ENCODE measurements at places on chromosomes 1 and 21.

- no peak for DNase-seq
These were observed 720 bp upstream of the F3 start for GRCh38 chr1:94542088-94542870.

DNA sequence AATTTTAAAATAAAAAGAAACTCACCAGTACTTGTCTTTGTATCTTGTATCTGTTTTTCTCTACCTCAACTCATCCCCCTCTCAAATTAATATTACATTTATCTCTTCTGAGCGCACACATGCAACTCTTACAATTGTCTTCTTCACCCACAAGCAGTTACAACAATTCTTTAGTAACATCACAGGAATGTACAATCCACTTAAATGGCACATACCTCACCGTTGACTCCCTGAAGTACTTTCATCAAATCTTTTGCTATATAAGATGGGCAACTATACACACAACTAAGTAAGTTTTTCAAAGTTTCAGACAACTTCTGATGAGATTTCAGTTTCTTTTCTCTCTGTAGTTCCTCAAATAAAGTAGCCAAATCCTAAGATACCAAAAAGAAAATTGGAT lies 28.3 kb downstream of the HEATR1 start:
- no peak for DNase-seq

DNA sequence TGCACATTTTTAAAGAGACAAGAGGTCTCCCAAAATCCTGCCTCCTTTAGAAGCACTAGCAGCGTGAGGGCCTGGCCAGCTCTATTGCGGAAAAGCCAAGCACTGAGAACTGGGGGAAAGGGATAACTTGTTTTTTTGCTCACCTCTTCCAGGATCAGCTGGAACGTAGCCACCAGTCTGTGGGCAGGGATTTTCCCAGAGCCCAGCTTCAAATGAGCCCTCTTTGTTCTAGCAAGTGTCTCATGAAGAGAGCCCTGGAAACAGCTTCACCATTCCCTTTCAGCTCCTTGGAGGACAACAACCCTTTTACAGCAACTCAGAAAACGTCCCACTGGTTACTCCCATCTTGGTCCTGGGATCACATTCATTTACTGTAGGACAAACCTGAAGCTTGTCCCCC lies 195.4 kb downstream of the LMX1A start:
- DNase-seq, result no peak

- no peak for DNase-seq
These were observed 25.3 kb upstream of the EFHD2 start for GRCh38 chr1:15384301-15384901.

- no peak for DNase-seq
These were observed 43.7 kb downstream of the GTF2B start for GRCh38 chr1:88847643-88848042.

DNA sequence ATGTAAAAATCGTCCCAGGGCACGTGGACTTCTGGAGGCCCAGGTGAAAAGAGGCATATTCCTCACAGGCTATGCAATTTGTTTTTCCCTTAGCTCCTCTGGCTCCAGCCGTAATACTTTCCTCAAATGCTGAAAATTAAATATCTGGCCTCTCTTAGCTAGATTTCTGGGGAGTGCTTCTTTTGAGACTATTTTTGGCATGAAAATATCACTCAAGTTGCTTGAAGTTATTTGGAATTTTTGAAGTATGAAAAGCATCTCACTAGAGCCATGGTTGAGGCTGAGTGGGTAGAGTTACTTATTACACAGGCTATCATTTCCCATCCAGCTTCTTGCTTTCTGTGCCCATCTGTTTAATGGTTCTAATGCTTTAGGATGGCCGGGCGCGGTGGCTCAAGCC lies 59.7 kb downstream of the MYOM3 start:
- no peak for DNase-seq

- no peak for DNase-seq
These were observed 52.2 kb downstream of the CAPZB start for GRCh38 chr1:19432943-19433718.

DNA sequence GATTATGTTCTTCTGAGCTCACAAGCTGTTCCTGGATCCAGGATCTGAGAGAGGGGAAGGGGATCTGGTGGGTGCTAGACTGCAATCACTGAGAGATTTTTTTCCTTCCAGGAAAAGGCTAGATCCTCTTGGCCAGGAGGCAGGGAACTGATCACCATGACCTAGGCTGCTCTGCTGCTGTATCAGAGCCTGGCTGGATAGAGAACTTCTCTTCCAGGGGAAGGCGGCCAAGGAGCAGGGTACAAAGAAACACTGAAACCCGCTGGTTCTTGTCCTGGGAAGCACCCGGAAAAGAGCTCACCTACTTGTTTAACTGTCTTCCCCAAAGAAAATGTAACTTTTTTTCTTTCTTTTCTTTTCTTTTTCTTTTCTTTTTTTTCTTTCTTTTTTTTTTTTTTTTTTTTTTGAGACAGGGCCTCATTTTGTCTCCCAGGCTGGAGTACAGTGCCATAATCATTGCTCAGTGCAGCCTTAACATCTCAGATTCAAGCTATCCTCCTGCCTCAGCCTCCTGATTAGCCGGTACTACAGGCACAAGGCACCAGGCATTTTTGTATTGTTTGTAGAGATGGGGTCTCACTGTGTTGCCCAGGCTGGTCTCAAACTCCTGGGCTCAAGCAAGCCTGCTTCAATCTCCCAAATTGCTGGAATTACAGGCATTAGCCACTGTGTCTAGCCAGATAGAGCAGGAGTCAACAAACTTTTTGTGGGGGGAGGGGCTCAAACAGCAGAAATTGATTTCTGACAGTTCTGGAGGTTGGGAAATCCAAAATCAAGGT lies 12.4 kb upstream of the RPS6KA1 start:
- no peak for DNase-seq

GRCh38 chr1:24644100-24644384 lies 940 bp downstream of the SRRM1 start:
- DNase-seq, result no peak

DNA sequence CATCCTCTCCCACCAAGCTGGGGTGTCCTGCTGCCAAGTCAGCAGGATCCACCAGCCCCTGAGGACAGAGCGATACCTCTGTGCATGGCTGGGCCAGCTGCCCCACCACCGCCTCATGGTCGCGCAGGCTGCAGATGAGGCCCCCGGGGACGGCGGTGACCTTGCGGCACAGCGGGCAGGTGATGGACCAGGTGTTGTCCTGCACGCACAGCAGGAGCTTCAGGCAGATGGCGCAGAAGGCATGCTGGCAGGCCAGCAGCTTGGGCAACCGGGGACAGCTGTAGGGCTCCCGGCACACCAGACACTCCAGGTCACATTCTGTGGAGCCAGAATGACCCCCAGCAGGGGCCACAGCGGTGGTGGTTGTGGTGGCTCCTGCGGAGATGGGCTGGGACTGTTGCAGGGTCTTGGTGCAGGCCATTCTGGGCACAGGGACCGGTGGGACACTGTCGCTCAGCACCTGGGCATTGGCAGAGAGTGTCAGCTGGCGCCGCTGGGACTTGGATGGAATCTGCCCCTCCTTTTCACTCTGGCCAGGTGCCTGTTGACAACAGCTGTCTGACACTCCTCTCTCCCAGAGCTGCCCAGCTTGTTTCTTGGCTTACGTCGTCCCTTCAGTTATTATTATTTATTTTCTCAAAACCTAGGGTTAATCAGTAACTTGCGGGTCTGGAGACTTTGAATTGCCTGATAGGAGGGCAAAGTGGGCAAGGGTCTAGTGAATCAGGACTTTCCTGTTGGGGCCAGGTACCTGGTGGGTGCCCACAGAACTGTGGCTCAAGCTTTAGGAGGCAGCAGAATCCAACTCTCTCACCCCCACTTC lies at the start of gene RNF186:
Gene RNF186 (minus strand): TSS at position 603 of the 823 bp plus-strand sequence. CDS start 182 bp downstream, at position 421.
- no peak for DNase-seq

DNA sequence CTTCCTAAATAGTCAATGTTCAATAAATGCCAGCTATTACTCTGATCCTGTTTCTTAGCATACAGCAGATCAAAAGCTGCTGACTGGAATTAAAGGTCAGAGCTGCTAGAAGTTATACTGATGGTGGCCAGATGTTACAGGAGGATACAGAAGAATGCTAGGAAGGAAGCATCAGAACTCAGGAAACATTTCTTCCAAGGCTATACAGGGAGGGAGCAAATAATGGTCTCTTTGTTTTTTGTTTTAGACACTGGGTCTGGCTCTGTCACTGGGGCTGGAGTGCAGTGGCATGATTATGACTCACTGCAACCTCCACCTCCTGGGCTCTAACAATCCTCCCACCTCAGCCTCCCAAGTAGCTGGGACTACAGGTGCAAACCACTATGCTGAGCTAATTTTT lies 175.5 kb downstream of the RGS7 start:
- DNase-seq, result no peak

GRCh38 chr1:89484092-89485038 lies 40.3 kb upstream of the LRRC8B start:
- no peak for DNase-seq

DNA sequence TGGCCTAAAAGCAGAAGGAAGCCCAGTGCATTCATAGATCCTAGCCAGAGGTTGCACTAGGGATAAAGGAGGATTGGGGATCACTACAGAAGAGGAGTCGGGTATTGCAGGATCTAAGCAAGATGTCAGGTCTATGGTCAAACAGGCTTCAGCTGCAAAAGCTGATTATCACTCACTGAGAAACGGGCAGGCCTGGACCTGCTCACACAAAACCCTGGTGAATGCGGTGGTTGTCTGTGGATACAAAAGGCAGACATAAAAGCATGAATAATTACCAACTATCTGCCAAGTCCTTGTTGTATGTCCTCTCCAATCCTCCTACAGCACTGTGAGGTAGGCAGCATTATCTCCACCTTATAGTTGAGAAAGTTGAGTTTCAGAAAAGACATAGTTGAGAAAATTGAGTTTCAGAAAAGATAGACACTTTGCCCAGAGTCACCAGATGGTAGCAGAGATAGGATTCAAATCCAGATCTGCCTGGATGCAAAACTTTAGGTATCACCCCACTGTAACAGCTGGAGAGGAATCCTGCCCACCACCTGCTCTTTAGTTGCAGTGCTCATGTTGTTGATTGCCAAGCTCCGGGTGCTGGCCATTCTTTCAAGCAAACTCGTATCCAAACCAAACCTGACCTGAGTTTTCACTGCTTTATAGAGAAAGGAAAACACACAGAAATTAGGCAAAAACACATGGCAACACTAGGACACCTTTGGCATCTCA lies 49.6 kb upstream of the HOOK1 start:
- no peak for DNase-seq

DNA sequence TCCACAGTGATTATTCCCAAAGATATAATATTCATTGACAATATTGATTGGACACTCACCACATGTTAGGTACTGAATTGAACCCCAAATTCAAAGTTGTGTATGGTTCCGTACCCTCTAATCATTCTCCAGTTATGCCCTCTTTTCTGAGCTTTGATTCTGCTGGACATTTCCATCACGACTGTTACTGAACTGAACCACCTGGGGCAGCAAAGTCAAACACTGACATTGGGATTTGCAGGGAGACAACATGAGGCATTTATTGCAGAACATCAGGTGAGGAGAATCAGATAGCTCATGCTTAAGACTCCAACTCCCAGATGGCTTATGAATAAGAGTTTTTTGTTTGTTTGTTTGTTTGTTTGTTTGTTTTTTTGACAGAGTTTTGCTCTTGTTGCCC lies 420.9 kb downstream of the DISC1 start:
- DNase-seq, result no peak

DNA sequence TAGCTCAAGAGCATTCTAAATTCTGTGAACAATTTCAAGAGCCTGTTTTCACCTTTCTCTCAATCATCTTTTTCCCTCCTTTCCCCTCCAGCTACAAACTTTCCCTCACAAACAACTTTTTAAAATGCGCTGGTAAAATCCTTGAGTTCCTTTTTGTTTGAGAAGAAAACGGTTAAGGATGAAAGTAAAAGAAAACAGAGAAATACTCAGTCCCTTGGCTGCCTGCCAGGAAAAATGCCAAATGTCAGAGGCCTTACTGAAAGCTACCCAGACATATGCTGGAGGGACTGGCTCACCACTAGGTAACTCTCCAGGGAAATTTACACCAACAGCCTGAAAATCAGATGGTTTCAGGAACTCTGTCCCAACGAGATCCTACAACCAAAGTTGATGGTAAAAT lies 11.0 kb upstream of the SERBP1 start:
- DNase-seq, result peak; percentile 58

DNA sequence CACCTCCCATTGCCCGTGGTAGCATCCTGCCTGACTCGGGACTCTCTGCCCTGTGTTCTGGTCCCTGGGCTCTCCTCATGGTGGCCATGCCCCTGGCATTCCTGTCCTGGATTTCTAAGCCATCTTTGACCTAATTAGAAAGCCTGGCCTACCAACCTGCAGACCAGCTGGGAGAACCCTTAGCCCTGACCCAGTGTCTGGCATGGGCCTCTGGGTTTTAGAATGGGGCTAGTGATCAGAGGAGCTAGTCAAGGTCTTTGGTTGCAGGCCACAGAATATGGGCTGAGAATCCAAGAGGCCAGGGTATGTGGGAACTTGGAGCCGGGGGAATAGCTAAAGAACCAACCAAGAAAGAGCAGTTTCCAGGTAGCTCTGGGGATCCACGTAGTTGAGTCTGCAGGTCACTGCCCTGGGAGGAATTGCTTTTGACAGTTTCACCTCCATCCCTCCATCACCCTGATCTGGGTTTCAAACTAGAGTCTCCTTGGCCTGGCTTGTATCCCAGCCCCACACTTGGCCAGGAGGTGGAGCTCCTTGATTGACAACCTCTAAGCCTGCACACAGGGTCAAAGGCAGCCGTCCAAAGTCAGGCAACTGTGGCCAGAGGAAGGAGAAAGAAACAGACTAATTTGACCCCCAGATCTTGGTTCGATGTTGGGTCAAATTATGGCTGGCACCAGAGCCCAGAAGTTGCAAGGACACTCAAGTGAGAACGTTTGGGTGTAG lies 54.7 kb upstream of the ABCG1 start:
- DNase-seq, result peak; percentile 36

DNA sequence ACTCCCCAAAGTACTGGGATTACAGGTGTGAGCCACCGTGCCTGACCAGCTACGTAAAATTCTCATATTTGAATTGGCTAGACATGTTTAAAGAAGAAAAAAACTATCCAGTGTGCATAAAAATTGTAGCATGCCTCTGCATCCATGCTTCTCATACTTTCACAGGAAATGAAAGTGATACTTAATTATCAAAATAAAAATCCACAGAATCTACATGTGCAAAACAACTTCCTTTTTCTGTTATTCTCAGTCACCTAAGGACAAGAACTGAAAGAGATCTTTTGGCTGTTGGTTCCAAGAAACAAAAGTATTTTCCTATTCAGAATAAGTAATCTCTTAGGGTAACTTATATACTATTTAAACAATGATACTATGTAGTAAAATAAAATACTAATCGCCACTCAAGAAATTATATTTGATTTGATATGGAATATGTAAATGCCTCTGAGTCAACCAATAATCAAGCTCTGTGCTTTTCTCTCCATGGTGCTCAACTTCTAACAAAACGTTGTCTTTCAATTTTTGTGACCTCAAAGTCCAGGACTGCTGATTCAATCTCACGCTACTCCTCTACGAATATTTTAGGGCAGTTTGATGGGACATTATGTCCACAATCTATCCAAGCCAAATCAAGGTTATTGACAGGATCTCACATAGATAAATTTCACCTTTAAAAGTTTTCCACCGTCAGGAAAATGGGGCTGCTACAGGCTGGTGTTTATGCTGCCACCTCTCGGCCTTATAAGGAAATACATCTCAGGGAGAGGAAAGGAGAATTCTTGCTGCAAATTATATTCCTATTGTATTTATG lies 102.7 kb downstream of the ZNF281 start:
- DNase-seq, result no peak
